Substantia nigra (tissue), 51 donors: ENCODE measurements at places on chromosomes 1 and 21.
A peak's percentile ranks its signal among the peaks of the same experiment; 100 is the strongest.

- DNase-seq, result no peak
Observed at GRCh38 chr21:29295066-29295650, 3.6 kb upstream of the BACH1 start.

- no peak for DNase-seq
Observed at GRCh38 chr1:172770071-172770470, 111.2 kb downstream of the FASLG start.

DNA sequence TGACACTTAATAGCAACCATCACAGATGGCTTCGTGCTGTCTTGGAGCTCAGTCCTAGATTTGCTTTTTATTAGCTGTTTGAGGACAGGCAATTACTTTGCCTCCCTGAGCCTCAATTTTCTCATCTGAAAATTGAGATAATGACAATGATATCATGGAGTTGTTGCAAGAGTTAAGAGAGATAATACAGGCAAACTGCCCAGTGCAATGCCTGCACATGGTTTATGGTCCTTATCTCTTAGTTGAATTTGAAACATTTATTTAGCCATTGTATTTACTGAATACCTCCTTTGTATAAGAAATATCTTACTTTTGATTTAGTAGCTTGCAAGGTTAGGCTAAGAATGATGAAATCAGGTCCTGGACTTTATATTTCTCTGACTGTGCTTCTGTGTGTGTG lies 17.7 kb downstream of the KCNA2 start:
- no peak for DNase-seq

GRCh38 chr1:55053265-55053954 lies 14.1 kb downstream of the PCSK9 start:
- DNase-seq, result peak; percentile 45

GRCh38 chr21:41121785-41122415 lies 46.1 kb upstream of the BACE2 start:
- no peak for DNase-seq

DNA sequence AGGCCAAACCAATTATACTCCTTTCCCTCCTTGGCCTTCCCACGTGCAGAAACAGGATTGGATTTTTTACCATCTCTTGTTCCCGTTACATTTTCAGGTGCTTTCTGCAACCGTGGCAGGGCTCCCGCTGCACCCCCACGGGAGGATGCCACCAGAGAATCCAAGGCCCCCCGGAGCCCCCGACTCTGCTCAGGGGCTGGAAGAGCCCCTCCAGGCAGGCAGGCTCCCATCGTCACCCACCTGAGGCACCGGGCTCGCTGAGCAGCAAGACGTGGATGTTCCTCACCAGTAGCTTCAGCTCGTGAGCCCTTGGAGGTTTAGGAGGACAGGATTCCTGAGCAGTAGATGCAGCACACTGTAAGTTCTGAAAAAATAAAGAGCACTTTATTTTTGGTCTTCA lies 35.2 kb upstream of the PRDM15 start:
- DNase-seq, result no peak

DNA sequence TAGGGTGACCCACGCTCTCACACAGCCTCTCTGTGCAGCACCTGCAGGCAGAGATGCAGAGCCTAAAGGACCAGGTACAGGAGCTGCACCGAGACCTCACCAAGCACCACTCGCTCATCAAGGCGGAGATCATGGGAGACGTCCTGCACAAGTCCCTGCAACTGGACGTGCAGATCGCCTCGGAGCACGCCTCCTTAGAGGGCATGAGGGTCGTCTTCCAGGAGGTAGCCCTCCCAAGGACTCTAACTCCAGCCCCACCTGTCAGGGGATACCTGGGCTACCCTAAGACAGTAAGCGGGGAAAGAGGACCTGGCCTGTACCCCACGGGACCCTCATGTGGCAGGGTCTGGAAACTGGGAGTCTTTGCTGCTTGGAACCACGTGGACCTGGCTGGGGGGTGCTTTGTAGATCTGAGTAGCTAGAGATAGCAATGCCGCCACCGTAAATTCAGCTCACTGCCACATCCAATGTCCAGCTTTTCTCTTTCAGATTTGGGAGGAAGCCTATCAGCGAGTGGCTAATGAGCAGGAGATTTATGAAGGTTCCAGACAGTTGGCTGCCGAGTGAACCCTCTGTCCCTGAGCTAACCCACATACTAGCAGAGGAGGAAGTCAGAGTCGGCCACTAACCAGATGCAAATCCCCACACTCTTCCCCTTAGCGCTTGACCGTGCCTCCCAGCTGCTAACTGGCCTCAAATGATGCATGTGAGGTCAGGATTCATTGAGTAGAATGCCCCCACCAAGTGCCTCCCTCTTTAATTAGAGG lies 6.5 kb downstream of the RNF207 start:
- no peak for DNase-seq

GRCh38 chr1:8122160-8122476 lies 96.0 kb upstream of the ERRFI1 start:
- no peak for DNase-seq

DNA sequence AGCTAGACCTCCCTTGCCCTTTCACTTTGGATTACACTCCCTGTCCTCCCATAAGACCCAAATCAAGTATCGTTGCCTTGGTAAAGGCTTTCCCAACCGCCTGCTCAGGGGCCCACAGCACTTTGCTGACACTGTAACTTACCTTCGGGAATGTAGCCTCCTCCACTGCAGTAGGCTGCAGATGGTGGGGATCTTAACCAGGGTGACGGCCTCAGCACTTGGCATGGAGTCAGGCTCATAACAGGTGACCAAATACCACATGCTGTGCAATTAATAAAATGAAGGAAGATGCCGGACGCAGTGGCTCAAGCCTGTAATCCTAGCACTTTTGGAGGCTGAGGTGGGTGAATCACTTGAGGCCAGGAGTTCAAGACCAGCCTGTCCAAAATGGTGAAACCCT lies 88.7 kb upstream of the IRF2BP2 start:
- no peak for DNase-seq

- no peak for DNase-seq
Observed at GRCh38 chr1:192225703-192226102, 67.4 kb downstream of the RGS18 start.

DNA sequence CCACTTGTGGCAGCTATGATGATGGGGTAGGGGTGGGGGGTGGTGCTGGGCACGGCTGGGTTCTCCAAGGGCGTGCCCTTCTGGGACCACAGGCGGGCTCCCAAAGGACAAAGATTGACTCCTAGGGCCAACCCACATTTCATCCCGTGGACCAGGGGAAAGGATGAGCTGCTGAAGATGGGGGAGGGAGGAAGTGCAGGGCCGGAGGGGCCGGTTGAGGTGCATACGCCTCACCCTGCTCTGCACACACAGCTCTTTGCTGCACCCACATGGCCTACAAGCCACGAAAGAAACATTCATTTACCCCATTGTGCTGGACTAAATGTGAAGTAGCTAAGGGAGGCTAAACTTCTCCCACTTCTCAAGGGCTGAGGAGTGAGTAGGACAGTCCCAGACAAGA lies 34.2 kb upstream of the GNPAT start:
- DNase-seq, result peak; percentile 8

- no peak for DNase-seq
Observed at GRCh38 chr1:76501586-76502219, 365.6 kb upstream of the ST6GALNAC5 start.

GRCh38 chr1:240284656-240285414 lies 193.2 kb downstream of the FMN2 start:
- DNase-seq, result no peak

DNA sequence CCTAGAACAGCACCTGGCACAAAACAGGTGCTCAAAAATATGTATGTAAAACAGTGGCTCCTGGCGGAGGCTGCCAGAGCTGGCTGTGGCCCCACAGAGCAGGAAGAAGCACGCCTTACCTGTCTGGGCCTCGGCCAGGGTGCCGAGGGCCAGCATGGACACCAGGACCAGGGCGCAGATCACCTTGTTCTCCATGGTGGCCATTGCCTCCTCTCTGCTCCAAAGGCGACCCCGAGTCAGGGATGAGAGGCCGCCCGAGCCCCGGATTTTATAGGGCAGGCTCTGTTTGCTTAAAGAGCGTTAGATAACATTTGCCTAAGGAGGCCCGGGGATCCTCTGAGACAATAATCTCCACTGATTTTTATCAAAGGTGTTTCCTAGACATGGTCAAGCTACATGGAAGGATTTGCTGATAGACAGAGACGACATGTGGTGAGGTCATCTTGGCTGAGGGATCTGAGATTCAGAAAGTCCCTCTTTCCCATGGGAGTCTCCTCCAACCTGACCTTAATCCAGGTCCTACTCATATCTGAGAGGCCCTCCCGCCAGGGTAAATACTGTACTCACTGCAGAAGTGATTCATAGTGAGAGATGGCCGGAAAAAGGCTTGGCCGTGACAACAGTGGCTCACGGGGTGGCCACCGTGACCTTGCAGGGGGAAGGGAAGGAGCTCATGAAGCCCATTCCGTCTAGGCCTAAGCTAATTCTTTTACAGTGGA lies at the start of gene TFF1:
Gene TFF1 (minus strand): TSS at position 244 of the 719 bp plus-strand sequence. CDS start 40 bp downstream, at position 204.
- no peak for DNase-seq

- DNase-seq, result no peak
Observed at GRCh38 chr1:973459-974292, 7.4 kb downstream of the PLEKHN1 start.

DNA sequence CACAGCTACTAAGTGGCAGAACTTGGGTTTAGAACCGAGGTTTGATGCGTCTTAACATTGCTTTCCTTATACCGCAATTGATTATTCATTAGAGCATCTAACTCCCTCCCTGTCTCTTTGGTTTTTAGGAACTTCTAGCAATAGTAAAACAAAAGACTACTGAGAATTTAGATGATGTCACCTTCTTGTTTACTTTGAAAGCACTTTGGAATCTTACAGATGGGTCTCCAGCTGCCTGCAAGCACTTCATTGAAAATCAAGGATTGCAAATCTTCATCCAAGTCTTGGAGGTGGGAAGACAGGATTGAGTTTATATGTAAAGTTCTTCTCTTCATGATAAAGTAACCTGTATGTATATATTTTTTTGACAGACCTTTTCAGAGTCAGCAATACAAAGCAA lies 35.0 kb downstream of the ZYG11A start:
- DNase-seq, result no peak

DNA sequence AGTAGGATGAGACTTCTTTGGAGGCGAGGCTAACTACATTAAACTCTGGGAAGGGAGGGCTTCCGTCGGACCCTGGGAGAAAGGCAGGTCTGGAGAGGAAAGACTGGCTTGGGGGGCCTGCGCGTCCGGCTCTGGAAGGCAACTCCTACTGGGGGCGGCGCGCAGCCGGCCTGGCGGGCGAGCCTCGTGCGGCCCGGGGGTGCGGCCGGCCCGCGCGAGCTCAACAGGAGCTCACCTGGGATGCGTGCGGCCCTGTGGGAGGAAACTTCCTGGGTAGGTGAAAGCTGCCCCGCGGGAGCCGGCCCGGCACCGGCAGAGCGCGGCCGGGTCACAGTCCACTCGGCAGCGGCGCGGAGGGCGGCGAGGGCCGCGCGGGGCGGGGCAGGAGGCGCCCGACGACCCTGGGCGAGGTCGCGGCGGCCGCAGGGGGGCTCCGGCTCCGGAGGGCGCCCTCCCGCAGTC lies 449 bp downstream of the EPS15 start:
- DNase-seq, result peak; percentile 72

DNA sequence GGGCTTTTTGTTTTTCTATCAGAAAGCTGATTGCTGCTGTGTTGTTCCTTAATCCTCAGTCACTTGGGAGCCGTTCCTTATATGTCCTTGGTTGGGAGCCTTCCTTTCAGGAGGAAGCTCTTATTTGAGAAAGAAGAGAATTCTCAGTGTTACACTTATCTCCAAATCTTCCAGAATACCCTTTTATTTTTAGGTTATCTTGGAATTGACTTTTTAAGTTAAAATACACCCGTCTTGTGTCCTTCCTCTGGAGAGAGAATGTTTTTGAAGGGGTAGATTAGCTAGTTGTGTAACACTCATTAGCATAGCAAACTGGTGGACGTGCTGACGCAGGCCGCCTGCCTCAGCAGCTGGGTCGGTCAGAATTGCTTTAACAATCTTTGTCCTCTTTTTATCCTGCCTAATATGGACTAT lies 42.1 kb downstream of the LRRC8B start:
- no peak for DNase-seq

DNA sequence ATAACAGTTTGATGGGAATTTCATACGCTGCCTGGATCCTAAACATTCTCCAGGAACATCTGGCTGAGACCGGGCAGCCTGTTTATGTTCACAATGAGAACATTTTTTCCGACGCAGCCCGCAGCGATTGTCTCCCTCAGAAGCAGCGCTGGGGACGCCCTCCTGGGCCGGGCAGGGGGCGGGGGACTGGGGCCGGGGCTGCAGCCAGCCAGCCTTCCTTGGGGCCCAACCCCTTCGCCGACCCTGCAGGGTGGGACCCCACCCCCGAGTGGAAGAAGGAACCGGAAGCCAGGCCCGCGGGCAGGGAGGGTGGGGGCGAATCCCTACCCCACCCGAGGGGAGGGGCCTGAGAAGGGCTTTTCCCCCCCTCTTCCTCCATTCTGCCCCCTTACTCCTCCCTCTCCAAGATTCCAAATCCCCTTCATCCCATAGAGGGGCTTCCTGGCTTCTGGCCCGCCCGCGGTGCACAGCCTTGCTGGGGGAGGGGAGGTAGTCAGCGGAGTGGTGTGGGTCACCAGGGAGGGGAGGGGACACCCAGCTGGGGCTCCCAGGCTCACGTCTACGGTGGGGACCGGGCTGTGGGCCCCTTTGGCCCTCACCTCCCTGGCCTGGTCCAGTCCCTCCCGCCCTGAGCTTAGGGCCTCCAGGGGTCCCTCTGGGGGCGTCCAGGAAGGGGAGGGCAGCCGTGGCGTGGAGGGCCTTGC lies 60.6 kb downstream of the WNT9A start:
- no peak for DNase-seq

DNA sequence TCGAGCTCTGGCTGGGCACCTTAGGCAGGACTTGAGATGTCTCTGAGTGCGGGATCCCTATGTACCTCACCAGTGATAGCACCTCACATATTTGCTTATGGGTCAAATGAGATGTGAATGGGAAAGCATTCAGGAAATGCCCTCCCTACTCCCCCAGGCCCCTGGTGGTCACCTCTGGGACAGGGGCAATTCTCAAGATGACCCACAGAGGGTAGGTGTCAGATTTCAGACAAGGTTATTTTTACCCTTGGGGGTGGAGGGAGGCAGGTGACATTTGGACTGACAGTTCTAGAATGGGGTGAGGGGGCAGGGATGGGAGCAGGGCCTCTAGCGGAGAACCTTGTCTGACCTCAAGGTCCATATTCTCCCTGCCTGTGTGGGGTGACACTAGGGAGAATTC lies 27.1 kb downstream of the ACOT11 start:
- DNase-seq, result no peak

DNA sequence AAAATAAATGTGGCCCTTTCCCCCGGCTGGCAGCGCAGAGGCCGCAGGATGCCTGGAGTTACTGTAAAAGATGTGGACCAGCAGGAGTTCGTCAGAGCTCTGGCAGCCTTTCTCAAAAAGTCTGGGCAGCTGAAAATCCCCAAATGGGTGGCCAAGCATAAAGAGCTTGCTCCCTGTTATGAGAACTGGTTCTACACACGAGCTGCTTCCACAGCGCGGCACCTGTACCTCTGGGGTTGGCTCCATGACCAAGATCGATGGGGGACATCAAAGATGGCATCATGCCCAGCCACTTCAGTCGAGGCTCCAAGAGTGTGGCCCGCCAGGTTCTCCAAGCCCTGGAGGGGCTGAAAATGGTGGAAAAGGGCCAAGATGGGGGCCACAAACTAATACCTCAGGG lies 95.9 kb downstream of the LRIG2 start:
- DNase-seq, result no peak

- peak; percentile 90 for DNase-seq
Observed at GRCh38 chr1:91021686-91022517, at the start of gene ZNF644. Gene ZNF644 (minus strand): TSS chr1:91022035. CDS start chr1:90982353, 39,682 bp downstream.

- DNase-seq, result no peak
Observed at GRCh38 chr1:159960721-159961381, 6.8 kb upstream of the SLAMF9 start.
